Mammary epithelial cell (primary cell): ENCODE measurements at places on chromosomes 7 and 10. TPM values are rescaled to one million over a fixed set of nuclear protein-coding genes. Genes with fewer than 3 reads are reported as not detected.
A peak's percentile ranks its signal among the peaks of the same experiment; 100 is the strongest.

GRCh38 chr10:86103391-86104101, 263.0 kb downstream of the GRID1 start:
- DNase-seq: no peak

The CNPY1 gene
- total RNA-seq: 0.16 TPM in 1 of 2 replicates, not detected in the other

The ZNF736 gene
- total RNA-seq: 25.8 TPM

- no peak for DNase-seq
Measured at GRCh38 chr10:1361411-1362105, 305.4 kb downstream of the WDR37 start.

DNA sequence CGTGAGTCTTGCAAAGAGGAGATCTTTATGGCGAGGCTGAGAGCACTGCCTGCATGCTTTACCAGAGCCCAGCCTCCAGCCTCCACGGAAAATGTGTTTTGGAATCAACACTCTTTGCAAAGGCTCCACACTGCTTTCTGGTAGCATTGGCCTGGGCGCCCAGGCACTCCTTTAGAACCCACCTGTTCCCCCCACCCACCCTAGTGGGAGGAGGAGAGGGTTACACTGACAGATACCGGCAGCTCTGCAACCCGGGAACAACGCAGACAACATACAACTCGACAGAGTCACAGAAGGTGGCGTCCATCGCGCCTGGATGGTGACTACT, 5.5 kb upstream of the MNX1 start:
- no peak for DNase-seq

The OR6B1 gene
- not detected for total RNA-seq

The GPNMB gene
- total RNA-seq: 12.3 and 25.2 TPM in 2 replicates

The CALCR gene
- not detected for total RNA-seq

- no peak for DNase-seq
Measured at GRCh38 chr10:13718820-13719219, 132.1 kb downstream of the PRPF18 start.

DNA sequence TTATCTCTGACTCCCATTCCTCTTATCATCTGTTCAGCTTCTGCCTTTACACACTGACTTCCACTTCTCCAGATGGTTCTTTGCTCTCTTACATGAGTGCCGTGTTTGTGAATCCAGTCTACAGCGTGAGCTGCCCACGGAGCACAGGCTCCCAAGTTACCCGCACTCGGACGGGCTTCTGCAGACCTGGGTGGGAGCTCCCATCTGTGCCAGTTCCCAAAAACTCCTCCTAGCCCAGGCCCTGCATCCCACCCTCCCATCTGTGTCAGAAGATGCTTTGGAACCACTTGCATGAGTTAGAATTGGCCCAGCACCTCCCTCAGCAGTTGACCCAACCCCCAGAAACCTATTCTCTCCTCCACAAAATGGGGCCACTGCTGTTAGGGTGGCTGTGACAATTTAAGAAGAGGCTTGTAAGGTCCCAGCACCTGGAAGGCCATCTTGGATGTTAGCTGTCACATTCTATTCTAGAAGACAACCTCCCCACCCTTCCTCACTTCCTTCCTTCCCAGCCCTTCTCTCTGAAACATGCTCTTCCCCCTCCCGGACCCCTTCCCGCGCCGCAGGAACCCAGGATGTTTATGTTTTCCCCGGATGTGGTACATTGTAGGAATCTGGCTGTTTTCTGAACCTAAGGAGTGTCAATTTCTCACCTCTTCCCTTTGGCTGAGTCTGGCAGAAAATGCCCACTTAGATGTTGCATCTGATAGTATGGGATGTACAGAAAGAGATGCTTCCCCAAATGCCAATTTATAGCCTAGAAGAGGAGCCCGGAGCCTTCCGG, 79.2 kb downstream of the CCDC3 start:
- DNase-seq: no peak

The VSIR gene
- total RNA-seq: 77.8 TPM

- peak; percentile 26 for DNase-seq
Measured at GRCh38 chr7:28533731-28534531, 121.6 kb downstream of the CREB5 start.

- no peak for DNase-seq
Measured at GRCh38 chr7:22627136-22627535, 99.9 kb upstream of the IL6 start.

DNA sequence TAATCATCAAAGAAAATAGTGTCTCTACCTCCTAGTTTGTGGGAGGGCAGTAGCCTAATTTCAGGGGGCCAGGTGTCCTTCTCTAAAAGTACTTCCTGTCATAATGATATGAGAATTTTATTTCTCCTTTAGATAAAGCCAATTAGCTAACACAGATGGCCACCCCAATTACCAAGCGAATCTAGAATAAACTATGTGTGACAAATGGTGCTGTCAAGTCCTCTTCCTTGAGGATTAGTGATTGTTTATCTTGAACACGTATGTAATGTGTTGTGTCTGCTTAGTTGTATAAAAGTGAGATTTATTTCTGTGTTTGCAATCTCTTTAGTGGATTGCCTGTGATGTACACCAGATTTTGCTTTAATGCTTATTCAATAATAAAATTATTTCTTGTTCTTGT, 1120.0 kb downstream of the SORCS1 start:
- no peak for DNase-seq

DNA sequence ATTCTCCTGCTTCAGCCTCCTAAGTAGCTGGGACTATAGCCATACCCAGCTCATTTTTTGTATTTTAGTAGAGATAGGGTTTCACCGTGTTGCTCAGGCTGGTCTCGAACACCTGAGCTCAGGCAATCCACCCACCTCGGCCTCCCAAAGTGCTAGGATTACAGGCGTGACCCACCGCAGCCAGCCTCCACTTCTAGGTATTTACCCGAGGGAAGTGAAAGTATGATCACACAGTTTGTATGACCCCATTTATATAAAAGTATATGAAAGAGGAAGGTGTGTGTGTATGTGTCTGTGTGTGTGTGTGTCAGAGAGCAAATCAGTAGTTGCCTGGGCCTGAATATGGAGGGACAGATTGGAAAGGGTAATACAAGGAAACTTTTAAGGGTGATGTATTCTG, 2.0 kb upstream of the PURB start:
- DNase-seq: no peak

DNA sequence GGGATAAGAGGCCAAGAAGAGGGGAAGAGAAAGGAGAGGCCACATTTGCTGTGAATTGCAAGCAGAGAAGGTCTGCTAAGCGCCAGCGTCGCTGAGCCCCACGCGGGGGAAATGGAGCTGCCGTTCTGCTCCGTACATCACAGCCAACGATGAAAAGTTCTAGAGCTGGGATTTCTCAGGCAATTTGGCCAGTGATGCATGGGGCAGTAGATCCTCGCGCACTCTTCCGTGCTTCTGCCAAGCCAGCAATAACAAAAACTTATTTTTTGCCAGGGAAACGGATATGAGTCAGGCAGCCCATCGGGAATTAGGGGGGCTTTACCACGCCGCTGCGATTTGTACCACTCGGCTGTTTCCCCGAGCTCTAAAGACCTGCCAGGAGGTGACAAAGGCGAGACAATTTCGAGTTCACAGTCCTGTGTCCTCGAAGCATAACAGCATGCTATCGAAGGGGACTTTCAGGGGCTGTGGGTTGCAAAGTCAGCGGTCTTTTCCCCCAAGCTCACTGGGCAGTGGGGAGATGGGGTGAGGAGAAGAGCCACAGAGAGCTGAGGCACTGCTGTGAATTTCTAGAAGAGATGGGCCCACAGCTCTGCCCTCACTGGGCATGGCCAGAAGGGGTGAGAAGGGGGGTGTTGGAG, 30.0 kb upstream of the SLF2 start:
- DNase-seq: no peak

GRCh38 chr10:97254694-97255093, 37.7 kb downstream of the ARHGAP19 start:
- DNase-seq: no peak

GRCh38 chr10:93417921-93418320, 64.2 kb downstream of the MYOF start:
- no peak for DNase-seq

GRCh38 chr7:47885309-47885986, 62.8 kb downstream of the PKD1L1 start:
- DNase-seq: peak; percentile 39

GRCh38 chr10:76641215-76641614, 996.4 kb downstream of the KCNMA1 start:
- DNase-seq: no peak

GRCh38 chr10:102998399-102998907, 80.4 kb downstream of the CNNM2 start:
- no peak for DNase-seq

The TEX47 gene
- total RNA-seq: not detected

GRCh38 chr10:103276251-103276895, 565 bp upstream of the INA start:
- DNase-seq: no peak

The IDI2 gene
- total RNA-seq: not detected

GRCh38 chr7:104895522-104896236, 118.3 kb upstream of the KMT2E start:
- no peak for DNase-seq

DNA sequence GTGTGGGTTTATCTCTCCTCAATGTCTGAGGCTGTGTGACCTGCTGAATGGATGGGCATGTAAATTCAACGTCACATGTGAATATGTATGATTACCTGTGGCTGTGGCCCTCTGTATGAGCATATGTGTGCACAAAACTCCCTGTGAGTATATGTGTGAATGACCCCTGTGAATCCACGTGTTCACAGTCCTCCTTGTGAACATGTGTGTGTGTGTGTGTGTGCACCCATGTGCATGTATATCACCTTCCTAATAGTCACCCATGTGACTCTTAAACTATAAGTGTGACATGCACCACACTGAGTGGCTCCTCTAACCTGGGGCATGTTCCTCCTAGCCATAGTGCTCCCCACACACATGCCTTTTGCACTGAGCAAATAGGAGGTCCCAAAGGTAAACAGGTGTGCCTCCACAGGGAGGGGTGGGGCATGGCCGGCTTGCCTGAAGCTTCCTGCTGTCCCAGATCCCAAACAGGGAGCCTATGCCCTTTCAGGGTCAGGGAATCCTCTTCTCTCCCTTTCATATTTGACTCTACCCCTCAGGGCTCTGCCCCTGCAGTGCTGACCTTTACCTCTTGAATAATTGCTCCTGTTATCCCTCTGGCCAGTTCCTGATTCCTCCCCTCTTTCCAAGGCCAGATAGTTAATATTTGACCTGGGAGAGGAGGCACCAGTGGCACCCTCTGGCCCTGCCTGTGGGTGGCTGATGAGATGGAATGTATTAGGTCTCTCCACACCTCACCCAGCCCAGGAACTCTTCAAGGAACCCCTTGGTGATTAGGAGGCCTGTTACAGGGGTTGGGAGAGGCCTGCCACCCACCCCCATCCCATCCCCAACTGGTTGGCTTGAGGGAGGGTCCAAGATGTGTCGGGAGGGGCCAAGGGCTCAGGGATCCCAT, 1.9 kb downstream of the SEMA4G start:
- no peak for DNase-seq

DNA sequence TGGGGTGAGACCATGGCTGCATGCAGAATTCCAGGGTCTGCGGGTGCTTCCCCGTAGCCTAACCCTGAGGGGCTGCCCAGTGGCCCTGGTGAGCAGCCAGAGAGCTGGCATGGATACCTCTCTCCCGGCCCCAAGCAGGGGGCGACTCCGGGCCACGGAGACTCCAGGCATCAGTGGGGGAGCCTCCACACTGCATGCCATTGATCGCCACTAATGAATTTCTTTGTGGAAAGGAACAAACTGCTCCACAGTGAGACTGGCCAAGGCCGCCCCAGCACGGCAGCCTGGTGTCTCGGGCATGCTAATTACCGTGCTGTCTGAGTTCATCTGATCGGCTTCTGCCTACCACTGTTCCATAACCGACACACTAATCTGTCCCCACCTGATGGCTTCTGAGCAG, 184.4 kb downstream of the GRID1 start:
- no peak for DNase-seq

DNA sequence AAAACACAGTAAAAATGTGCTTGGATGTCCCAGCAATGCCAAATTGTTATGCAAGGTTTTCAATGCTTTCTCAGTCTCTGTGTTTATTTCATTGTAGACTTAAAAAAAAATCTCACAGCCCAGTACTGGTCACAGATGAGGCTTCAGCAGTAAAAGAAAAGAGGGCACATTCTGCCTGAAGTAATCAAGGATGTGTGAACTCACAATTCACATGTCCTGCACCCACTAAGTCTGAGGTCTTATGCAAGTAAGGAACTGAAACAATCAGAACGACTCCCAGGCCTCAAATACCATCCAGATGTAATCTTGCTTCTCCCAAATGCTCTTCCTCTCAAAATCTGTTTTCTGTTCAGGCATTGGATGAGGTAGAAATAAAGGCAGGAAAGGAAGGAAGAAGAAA, 33.7 kb downstream of the ADRB1 start:
- DNase-seq: no peak

GRCh38 chr7:114047889-114048288, 129.1 kb upstream of the PPP1R3A start:
- peak; percentile 19 for DNase-seq

- no peak for DNase-seq
Measured at GRCh38 chr7:91287371-91288084, 23.3 kb downstream of the FZD1 start.

- no peak for DNase-seq
Measured at GRCh38 chr10:110843031-110843430, 28.7 kb upstream of the PDCD4 start.

GRCh38 chr10:6399879-6400278, 180.2 kb downstream of the PRKCQ start:
- DNase-seq: no peak

DNA sequence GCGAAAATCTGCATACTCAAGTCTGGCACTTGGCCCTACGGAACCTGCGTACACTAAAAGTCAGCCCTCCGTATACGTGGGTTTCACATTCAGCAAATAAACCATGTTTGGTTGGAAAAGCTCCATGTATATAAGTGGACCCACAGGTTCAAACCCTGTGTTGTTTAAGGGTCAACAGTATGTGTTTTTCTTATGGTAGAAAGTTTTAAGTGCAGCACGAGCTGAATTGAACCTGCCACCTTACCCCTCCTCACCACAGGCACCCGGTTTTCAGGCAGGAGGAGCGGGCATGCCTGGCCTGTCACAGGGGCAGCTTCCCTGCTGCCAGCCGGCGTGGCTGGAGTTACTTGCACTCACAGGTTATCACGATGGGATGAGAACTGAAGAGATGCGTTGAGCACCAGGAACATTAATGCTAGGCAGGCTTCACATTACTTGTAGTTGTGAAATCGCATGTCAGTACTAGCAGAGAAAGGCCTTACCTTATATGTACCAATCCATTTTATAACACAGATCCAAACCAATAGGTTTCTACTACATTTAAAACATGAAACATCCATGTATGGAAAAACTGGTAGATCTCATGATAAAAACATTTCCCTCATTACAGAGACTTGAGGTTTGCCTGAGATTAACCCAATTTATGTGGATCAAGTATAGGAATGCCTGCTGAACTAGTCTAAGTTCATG, 12.9 kb downstream of the INSIG1 start:
- DNase-seq: no peak

DNA sequence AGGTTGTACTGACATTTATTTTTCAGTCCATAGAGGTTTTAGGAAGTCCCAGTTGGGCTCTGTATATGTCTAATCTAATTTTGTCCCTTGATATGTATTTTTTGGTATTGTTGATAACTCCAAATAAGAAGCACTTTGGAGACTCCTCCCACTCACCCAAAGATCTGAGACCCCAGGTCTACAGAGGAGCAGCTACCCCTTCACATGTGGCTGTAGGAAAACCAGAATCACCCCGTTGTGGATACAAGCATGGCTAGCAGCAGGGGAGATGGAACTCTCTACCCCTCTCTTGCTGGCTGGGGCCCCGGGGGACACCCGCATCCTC, 9.4 kb downstream of the HHEX start:
- DNase-seq: no peak
